ENCODE measurements at places on chromosomes 4 and X. TPM values are rescaled to one million over a fixed set of nuclear protein-coding genes. Genes with fewer than 3 reads are reported as not detected.

PWWP3B gene
- total RNA-seq, result not detected

GYPB gene
- not detected for total RNA-seq

NHSL2 gene
- total RNA-seq, result 0.22 TPM

HMGB3 gene
- 125 TPM for total RNA-seq

FRAS1 gene
- total RNA-seq, result 3.3 TPM

MAGEA2 gene
- total RNA-seq, result 0.07 TPM

ADAM29 gene
- total RNA-seq, result not detected

ARHGAP10 gene
- 14.9 TPM for total RNA-seq

GABRA4 gene
- not detected for total RNA-seq

IGFBP7 gene
- 253 TPM for total RNA-seq

TMEM156 gene
- 22.8 TPM for total RNA-seq

STEEP1 gene
- 28.3 TPM for total RNA-seq

LRAT gene
- total RNA-seq, result 0.05 TPM

LRIT3 gene
- total RNA-seq, result 0.09 TPM

LNX1 gene
- total RNA-seq, result 0.03 TPM

BMP3 gene
- not detected for total RNA-seq

CT55 gene
- total RNA-seq, result not detected

NAP1L2 gene
- total RNA-seq, result 1.0 TPM

MSANTD1 gene
- 0.21 TPM for total RNA-seq

WDR44 gene
- 11.1 TPM for total RNA-seq

PPBP gene
- not detected for total RNA-seq

MAGEA6 gene
- total RNA-seq, result 13.6 TPM

MUC7 gene
- total RNA-seq, result not detected

LSM6 gene
- total RNA-seq, result 43.7 TPM

SPP1 gene
- total RNA-seq, result 162 TPM
